Panc1 (cell line): ENCODE measurements at places on chromosomes 5 and 9. TPM values are rescaled to one million over a fixed set of nuclear protein-coding genes. Genes with fewer than 3 reads are reported as not detected.

Gene FNBP1
- 53.6 TPM for total RNA-seq

Gene TRPM6
- 0.05 TPM for total RNA-seq

Gene GLE1
- total RNA-seq = 25.9 TPM

Gene LCN9
- not detected for total RNA-seq

Gene NEURL1B
- total RNA-seq = 5.3 TPM

Gene RHOBTB3
- total RNA-seq = 95.2 TPM

Gene NNT
- 78.7 TPM for total RNA-seq

Gene WDR70
- total RNA-seq = 29.5 TPM

Gene MARCOL
- not detected for total RNA-seq

Gene FBXL7
- total RNA-seq = not detected

Gene GPR150
- total RNA-seq = 0.54 TPM

Gene UBAC1
- total RNA-seq = 38.0 TPM

Gene THOC3
- total RNA-seq = 70.8 TPM

Gene SHISAL2B
- not detected for total RNA-seq

Gene GKAP1
- total RNA-seq = 5.2 TPM

Gene OTP
- 0.05 TPM for total RNA-seq

Gene TMEM215
- total RNA-seq = not detected

Gene PCDHGA5
- total RNA-seq = 0.67 TPM

Gene FOXD4L3
- total RNA-seq = not detected

Gene ADAMTS16
- 0.54 TPM for total RNA-seq

Gene ADGRD2
- not detected for total RNA-seq

Gene MAST4
- total RNA-seq = 1.8 TPM

Gene WNT8A
- total RNA-seq = not detected

Gene STPG3
- 0.26 TPM for total RNA-seq

Gene ZDHHC11
- 3.0 TPM for total RNA-seq

Gene TTC16
- 0.05 TPM for total RNA-seq

Gene NINJ1
- 26.7 TPM for total RNA-seq

Gene SEMA4D
- 6.5 TPM for total RNA-seq

Gene ANKDD1B
- total RNA-seq = 0.10 TPM

Gene GPX8
- total RNA-seq = 24.8 TPM

Gene PCDHGB5
- 0.87 TPM for total RNA-seq

Gene RIC1
- total RNA-seq = 7.0 TPM

Gene DDX4
- not detected for total RNA-seq

Gene KIF4B
- 0.10 TPM for total RNA-seq

Gene DHX29
- total RNA-seq = 30.1 TPM

Gene DEPDC1B
- total RNA-seq = 22.2 TPM

Gene FCN1
- not detected for total RNA-seq
